ENCODE measurements at places on chromosomes 2 and 18.

- peaks cover 23% of the 10 kb centered on the region for H3K4me1 ChIP-seq
- H3K27me3 ChIP-seq, result no peaks in the 10 kb centered on the region
- peak; percentile 37 for DNase-seq
- H3K36me3 ChIP-seq, result no peaks in the 10 kb centered on the region
These were observed 46.0 kb downstream of the SCN1A start for GRCh38 chr2:166081852-166082251.

DNA sequence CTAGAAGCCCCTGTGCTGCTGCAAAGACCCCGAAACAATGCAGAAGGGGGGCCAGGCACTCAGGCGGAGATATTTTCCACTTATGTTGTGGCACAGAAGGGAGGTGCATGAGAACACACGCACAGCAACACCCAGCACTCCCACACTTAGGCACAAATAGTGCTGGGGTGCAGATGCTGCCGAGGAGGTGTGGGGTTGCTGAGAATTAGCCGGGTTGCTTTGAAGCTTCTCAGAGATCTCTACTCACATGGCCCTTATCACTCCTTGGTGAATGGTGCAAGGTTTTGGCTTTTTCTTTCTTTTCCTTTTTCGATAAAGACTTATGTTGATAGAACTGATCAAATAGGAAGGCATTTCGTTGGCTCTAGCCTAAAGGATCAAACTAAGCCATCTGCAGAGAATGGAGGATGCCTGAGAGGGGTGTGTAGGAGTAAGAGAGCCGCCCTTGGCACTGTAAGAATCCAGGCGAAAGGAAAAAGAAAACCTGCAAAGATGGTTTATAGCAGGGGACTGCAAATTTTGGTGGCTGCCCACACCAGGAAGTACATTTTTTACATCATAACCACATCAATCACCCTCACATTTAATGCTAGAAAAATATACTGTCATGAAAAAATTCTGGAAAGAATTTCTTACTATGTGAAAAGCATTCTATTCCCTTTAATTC, 27.9 kb upstream of the FHL2 start:
- no peaks in the 10 kb centered on the region for H3K36me3 ChIP-seq
- H3K27ac ChIP-seq, result no peak overlapping the region
- peaks cover 28% of the 10 kb centered on the region for H3K27me3 ChIP-seq
- peaks cover 13% of the 10 kb centered on the region for H3K4me1 ChIP-seq

- no peak overlapping the region for H3K27ac ChIP-seq
- no peaks in the 10 kb centered on the region for H3K27me3 ChIP-seq
- DNase-seq, result no peak
- H3K4me3 ChIP-seq, result no peak overlapping the region
- H3K36me3 ChIP-seq, result no peaks in the 10 kb centered on the region
These were observed 266.7 kb downstream of the METTL4 start for GRCh38 chr18:2304378-2305175.

DNA sequence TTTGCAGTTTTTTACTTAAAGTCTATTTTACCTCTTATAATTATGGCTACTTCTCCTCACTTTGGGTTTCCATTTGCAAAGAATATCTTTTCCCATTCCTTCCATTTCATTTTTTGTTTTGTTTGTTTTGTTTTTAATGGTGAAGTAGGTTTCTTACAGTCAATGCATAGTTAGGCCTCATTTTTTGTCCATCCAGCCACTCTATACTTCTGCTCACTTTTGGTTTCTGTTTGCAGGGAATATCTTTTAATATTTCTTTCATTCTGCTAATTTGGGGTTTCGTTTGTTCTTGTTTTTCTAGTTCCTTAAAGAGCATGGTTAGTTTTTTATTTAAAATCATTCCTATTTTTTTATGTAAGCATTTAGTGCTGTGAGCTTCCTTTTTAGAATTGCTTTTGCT, 339.4 kb downstream of the GRB14 start:
- H3K36me3 ChIP-seq, result no peaks in the 10 kb centered on the region
- no peaks in the 10 kb centered on the region for H3K27me3 ChIP-seq
- H3K27ac ChIP-seq, result no peak overlapping the region
- no peak for DNase-seq
- no peak overlapping the region for H3K4me3 ChIP-seq

GRCh38 chr2:64522843-64523428, 1.2 kb upstream of the AFTPH start:
- H3K27ac ChIP-seq, result peak overlapping the region; percentile 73
- peak; percentile 83 for DNase-seq
- H3K36me3 ChIP-seq, result peaks cover 2% of the 10 kb centered on the region
- H3K4me3 ChIP-seq, result peak overlapping the region; percentile 98
- H3K4me1 ChIP-seq, result peaks cover 29% of the 10 kb centered on the region
